ENCODE measurements at places on chromosomes 2 and 18.

DNA sequence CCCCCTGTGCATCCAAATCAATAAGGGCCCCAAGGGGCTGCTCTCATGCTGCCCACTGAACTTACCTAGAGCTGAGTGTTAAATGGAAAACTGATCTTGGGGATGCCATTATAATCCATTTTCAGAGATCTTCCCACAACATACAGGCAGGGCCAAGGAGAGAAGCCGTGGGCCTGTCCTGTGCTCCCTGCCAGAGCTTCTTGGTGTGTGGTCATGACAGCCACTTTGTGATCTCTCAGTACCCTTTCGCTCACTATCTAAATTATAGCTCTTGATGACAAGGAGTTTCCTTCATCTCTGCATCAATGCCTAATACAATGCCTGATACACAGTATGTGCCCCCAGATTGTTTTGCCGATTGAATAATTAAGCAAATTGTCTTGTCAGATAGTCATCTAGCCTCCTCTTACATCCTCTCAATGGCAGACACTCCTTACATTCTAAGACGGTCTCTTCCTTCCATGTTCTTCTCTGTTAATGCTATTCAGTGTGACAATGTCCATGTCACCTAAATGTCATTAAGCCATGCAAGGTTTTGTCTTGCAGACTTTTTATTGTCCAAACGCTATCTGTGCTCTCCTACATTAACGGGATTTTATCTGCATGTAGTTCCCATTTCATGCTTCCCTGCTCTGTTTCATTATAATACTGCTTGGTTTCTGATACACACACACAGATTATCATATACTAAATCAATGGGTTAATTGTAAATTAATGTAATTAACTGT lies 5.9 kb downstream of the CSRNP3 start:
- no peak for DNase-seq

- DNase-seq: peak; percentile 36
Observed at GRCh38 chr2:94874277-94874997, 3.2 kb downstream of the TEKT4 start.

GRCh38 chr2:168192839-168193616 lies 54.4 kb downstream of the STK39 start:
- DNase-seq: peak; percentile 56

- DNase-seq: no peak
Observed at GRCh38 chr18:58862356-58862755, 2.3 kb upstream of the ZNF532 start.

- no peak for DNase-seq
Observed at GRCh38 chr2:188477564-188478103, 186.0 kb downstream of the GULP1 start.

DNA sequence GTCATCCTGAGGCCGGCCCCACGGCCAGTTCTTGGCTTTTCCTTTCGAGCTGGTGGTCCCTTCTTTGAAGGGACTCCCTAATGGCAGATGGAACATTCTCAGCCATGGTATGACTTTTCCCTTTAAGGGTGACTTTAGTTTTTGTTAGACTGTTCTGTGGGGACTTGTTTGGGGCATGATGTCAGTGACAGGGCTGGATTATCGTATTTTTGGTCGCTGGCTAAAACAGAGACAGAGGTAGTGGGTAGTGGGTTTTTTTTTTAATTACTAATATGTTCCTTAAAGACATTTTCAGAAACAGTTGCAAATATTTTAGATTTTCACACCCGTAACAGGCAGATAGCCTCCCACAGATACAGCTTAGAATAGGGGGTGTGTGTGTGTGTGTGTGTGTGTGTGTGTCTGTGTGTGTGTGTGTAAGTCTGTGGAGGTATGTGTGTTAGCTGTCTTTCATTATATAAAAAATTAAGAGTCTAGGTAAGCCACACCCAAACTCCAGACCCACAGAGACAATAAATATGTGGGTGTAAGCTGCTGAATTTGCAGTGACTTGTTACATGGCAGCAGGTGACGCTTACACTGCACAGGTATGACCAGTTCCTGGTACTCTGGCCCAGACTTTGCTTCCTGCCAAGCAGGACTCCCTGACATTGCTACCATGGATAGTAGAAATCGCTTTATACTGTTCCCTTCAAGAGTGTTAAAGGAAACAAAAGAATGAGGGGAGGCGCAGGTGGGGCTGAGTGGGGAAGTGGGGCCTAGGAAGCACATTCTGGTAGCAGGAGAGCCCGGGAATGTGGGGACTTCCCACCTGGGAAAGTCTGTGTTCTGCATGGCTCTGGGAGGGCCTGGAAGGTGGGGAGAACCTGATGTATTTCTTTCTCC lies 20.9 kb downstream of the NCK2 start:
- DNase-seq: no peak

DNA sequence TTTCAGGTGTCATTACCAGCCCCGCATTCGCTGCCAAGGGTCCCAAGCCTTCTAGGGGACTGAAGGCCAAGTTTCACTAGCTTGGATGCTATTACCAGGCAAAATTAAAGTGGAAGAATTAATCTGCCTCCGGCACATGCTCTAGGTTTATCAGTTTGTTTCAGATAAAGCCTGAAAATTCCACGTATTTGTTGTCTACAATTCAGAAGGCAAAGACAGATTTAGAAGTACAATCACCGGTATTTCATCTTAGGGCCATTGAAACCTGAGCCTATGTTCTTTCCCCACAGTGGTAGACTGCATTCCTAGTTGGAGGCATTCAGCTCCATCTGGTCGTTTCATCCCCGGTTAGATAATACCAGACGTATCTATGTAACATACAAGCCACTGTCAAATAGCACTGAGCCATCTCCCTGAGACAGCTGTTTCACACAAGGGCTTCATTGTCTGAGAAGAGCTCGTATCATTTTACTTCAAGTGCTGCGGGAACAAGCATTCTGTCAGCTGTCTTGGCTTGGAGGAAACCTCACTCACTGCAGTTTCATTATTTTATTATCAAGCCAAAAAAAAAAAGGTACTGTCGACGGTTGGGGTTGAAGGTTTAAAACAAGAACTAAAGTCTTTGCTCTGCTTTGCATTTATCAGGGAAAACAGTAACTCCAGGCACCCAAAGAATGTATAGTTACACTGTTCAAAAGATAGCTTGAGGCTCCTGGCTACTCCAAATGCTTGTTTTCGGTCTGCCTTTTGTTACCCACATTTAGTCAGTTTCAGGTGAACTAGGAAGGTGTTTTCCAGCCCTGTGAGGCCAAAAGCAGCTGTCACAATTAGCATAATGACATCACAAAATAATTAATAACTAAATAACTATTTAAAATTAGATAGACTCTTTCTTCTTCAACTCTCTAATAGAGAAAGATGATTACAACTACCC lies 76.7 kb downstream of the TGIF1 start:
- DNase-seq: no peak

DNA sequence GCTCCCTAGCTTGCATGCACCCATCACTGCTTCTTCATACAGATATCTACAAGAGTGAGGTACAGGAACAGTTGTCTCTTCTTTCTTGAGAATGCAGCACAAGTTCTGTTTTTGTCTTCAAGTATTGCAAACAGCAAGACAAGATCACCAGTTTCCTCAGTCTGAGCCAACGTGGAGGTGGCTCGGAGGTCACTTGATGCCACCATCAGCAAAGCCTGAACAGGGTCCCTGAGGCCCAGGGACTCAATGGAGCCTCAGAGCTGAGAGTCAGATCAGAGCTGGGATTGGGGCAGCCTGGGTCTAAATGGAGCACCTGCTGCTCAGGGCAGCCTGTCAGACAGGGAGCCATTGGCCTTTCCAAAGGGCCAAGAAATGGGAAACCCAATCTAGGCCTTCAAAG lies 290.7 kb upstream of the ID2 start:
- no peak for DNase-seq

DNA sequence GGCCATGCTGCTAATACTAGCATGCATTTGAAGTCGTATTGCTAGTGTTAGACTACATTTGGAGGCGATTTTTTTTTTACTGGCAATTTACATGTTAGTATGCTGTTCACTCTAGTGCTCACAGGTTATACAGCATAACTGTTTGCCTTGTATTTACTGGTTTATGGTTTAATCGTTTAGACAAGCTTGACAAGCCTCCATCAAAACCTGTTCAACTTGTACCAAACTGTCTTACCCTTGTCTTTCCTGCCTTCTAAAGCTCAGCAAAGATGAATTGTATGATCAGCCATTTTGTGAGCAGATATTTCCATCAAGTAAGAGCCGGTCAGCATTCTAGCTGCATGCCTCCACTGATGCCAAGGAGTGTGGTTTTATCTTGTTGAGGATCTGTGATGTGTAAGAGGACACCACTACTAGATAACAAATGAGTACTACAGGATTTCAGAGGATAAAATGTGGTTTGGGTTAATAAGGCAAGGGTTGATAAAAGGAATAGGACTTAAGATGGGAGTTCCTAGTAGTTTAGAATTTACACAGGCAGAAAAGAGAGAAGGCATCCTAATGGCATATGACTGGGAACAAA lies 68.4 kb upstream of the ITM2C start:
- DNase-seq: no peak

GRCh38 chr2:111226876-111227700 lies 106.4 kb downstream of the BCL2L11 start:
- no peak for DNase-seq

DNA sequence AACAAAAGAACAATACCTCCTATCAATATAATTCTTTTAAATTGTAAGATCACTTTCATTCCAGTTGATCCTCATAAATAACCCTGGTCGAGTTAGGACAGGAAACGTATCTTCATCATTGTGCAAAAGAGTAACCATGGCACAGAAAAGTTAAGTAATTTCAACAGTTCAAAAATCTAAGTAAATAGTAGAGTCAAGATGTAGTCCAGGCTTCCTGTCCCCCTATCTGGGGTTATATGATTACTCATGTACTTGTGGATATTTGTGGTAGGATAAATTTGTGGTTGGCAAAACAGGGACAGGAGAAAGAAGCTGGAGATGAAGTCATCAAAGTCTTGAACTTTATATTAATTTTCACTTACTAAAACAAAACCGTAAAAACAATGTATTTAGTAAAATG lies 772.6 kb downstream of the TSN start:
- no peak for DNase-seq

DNA sequence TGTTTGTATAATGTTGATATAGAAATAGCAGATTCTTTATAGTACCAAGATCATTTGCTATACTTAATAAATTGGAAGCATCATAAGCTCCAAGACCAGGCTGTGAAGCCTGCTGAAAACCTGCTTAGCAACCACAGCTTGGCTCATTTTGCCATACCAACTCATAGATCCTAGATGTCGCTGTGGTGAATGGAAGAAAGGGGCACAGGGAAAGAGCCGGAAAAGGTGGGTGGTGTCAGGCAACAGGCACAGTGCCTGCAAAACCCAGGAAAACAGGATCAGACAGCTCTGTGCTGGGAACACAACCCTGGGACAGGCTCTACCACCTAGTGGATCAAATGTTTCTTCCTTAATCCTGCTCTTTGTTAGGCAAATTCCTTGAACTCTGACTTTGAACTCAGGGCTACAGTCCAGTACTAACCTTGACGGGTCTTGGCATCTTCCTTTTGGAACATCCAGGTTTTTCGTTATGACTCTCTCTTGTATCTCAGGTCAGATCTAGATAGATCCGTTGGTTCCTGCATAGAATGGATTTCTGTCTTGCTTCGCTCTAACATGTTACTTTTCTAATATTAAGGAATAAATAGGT lies 31.6 kb downstream of the TWSG1 start:
- DNase-seq: no peak

DNA sequence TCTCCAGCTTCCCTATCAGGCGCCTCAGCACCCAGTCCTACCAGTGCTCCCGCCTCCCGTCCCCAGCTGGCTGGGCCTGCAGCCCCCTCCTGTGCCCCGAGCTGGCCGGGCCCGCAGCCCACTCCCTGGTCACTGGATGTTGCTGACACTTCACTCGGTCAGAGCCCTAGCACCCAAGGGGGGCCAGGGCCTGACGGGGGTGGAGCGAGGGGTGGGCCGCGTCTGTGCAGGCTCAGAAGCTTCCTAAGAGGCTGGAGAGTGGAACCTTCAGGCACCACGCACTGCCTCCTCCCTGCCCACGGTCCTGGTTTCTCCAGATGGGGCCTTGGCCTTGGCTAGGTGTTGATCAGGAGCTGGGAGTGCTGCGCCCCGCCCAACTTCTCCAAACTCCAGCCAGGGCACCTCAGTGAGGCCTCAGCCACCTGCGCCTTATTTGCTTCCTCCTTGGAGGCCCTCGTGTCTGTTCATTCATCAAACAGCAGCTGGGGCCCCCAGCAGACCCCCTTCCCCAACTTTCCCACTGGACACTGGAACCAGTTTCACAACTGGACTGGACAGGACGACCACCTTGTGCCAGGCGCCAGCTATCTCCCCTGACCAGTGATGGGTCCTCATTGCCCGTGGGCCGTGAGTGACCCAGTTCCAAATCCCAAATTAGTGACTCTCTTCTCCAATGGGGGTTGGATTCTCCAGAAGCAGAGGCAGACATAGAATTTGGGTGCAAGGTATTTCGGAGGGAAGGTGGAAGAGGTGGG lies 16.7 kb downstream of the CAPN10 start:
- no peak for DNase-seq

DNA sequence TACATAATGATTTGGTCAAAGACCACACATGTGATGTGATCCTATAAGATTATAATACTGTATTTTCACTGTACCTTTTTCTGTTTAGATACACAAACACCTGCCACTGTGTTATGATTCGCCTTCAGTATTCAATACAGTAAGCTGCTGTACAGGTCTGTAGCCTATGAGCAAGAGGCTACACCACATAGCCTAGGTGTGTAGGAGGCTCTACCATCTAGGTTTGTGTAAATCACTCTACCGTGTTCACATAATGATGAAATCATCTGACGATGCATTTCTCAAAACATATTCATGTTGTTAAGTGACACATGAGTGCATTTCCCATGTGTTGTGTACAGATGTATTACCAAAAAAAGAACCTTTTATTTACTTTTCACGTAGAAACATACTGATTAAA lies 74.5 kb downstream of the USP40 start:
- DNase-seq: no peak

- no peak for DNase-seq
Observed at GRCh38 chr2:17689010-17689409, 64.6 kb downstream of the SMC6 start.

GRCh38 chr18:3118195-3119010 lies 101.4 kb downstream of the MYOM1 start:
- DNase-seq: no peak

DNA sequence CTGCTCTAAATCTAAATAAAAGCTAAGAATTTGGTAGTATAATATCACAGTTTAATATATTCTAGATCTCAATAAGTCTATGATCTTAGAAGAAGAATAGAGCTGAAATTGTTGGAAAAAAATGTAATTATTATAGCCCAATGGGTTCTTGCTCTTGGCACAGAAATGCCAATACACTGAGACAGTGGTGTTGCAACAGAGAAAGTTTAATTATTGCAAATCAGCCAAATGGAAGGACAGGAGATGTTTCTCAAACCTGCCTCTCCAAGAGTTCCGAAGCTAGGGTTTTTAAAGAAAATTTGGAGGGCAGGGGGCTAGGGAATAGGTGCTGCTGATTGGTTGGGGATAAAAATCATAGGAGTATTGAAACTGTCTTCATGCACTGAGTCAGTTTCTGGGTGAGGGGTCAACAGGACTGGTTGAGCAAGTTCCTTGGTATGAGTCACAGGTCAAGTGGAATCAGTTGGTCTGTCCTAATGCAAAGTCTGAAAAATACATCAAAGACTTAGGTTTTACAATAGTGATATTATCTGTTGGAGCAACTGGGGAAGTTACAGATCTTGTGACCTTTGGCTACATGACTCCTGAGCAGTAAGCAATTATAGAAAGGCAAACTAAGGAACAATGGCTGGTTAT lies 228.6 kb downstream of the CD226 start:
- DNase-seq: no peak

All from CD4-positive, alpha-beta T cell treated with Interleukin-15 for 4 hours (primary cell).